H4 (cell line): ENCODE measurements at places on chromosomes 1 and 21. TPM values are rescaled to one million over a fixed set of nuclear protein-coding genes. Genes with fewer than 3 reads are reported as not detected.

DNA sequence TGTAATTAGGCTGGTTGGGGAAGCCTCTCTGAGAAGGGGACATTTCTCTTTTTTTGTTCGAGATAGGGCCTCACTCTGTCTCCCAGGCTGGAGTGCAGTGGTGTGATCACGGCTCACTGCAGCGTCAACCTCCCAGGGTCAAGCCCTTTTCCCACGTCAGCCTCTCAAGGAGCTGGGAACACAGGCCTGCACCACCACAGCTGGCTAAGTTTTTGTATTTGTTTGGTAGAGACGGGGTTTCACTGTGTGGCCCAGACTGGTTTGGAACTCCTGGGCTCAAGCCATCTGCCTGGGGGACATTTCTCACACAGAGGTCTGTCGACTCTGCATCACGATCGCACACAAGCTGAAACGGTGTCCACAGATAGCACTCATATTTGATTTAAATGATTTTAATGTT lies 39.7 kb downstream of the HUNK start:
- DNase-seq: no peak

DNA sequence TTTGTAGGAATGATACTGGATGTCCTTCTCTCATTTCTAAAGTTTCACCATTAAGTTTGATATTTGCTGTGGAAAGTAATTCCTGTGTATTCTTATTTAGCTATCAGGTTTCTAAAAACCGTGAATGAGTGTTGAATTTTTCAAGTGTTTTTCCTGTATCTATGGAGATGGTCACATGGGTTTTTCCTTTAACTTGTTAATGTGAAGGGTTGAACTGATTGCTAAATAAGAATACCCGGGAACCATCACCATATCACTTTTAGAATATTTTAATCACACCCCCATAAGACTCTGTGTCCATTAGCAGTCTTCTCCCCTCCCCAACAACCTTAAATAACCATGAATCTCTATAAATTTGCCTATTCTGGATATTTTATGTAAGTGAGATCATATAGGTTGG lies 16.5 kb upstream of the ASAP3 start:
- DNase-seq: no peak

- DNase-seq: no peak
Observed at GRCh38 chr1:212683357-212683722, 16.3 kb downstream of the BATF3 start.

DNA sequence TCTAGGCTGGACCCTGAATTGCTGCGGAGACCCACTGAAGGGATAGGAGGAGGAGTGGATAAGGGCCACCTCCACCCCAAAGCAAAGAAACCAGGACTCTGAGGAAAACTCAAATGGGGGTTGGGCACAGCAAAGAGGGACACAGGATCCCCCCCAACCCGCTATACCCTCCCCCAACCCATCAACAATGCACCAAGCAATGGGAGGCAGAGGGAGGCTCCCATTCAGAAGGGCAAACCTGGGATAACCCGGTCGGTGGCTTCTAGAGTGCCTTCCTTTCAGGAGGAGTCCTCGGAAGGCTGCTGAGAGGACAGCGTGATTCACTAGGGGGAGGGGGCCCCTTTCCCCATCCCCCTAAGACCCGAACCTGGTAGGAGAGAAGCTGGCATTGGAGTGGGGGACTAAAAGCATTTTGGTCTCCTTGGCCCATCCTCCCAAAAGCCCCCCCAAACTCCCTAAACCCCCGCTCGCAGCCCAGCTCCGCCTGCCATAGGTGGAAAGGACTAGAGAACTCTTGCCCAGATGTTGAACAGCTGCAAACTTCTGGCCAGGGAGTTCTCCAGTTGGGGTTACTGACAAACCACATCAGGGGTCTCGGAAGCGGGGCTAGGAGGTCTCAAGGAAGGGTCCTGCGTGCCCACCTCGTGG lies 1.3 kb downstream of the MEF2D start:
- DNase-seq: no peak

GRCh38 chr1:67618285-67619018 lies 66.5 kb upstream of the GADD45A start:
- peak; percentile 85 for DNase-seq

DNA sequence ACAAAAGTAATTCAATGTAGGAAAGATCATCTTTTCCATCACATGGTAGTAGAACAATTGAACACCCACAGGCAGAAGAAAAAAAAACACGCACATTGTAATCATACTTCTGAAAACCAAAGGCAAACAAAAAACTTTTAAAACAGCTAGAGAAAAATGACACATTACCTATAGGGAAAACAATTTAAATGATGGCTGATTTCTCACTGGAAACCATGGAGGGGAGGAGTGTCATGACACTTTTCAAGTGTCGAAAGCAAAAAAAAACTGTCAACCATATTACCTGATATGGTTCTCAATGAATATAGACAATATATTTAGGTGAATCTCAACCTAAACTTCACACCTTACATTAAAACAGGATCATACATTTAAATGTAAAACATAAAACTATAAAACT lies 776 bp upstream of the SLAMF7 start:
- DNase-seq: no peak

GRCh38 chr1:37363535-37363934 lies 110.8 kb upstream of the ZC3H12A start:
- DNase-seq: no peak

DNA sequence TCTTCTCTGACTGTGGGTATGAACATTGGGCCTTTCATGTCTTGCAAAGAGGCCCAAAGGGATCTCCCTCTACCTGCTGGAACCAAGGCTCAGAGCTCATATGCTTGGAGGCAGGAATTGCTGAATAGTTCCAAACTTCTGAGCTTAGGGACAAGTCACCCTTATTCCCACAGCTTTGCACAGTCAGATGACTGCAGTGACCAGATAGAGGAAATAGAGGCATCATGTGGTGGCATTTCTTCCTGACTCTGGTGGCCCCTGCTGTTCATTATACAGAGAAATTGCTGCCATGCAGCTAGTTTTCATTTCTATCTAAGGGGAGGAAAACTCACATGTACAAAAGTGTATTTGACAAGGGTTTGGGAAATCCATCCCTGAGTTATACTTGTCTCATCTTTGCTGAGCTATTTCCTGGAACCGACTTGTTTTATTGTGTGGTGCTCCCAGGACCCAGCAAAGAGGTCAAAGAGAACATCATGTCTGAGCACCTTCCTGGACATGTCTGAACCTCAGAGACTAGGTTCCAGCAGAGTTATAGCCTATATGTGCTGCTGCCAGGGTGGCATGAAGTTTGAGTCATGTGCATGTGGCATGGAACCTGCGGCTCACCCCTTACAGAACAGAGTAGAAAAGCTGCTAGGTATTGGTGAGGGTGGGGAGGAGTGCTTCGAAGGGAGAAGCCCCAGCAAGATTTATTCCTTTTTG lies 131.2 kb downstream of the PIK3R3 start:
- DNase-seq: no peak

DNA sequence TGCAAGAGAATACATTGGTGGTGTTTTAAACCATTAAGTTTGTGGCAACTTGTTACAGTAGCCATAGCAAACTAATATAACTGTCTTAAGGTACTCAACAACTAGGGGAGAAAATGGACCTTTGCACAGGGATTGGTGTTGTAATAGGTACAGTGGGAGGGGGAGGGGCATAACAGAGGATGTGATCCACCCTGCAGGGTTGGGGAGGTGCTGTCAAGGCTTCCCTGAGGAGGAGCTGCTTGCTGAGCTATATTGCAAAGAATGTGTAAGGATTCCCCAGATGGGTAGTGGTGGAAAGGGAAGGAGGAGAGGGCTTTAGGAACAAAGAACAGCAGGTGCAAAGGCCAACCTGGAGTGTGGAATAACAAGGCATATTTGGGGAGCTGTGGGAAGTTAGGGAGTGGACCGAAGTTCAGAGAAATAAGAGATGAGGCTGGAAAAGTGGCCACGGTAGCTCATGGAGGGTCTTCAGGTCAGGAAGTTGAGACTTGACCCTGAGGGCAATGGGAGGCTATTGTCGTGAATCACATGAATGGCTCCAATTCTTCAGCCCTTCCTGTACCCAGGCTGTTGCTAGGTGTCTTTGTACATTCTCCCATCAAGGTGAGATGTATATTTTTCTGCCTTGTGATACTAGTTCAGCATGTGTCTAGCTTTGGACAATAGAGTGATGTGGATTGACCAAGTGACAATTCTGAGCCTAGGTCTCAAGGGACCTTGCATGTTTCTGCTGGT lies 168.6 kb upstream of the CSF3R start:
- DNase-seq: no peak

DNA sequence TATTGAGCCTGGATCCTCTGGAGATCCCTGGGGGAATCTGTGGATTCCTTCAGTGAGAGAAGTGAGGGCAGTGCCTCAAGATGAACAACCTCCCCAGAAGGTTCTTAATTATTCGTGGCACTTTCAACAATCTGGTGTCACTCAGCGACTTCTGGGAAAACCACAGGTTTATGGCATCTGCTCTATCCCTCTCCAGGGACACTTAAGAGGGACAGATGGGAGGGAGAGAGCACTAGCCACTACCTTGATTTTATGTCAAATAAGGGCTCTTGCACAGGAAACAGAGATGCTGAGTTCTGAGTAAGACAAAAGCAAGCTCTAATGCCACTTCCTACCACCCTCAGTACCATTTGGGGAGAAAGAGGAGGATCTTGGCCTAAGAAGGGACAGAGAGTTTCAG lies 21.2 kb upstream of the CHI3L1 start:
- no peak for DNase-seq

DNA sequence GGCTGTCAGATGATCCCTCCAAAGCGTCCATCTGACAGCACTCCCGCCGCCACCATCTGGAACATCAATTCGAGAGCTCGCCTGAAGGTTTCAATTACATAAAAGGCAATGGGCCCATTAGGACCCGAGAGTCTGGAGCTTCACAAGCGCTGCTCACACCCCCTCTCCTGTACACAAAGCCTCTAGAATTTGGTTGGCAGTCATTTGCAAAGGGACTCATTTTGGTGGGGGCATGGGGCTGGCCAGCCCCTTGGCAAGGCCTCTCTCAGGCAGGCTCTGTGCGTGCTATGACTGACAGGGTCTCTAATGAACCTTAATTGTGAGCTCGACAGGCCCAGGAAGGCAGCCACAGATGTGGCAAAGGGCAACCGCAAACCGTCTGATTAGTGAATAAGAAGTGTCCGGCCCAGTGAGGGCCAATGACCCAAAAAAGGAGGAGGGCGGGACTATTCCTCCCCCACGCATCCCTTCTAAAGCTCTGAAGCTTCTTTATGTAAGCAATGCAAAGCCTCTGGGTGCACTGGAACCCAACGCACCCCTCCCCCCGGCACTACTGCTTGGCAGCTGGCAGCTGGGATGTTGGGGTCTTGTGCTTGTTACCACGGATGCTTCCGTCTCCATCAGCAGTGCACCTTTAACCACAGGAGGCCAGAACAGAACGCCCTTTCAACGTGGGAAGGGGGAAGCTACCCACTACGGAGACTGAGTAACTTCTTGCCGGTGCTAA lies 79.4 kb downstream of the CAPZB start:
- no peak for DNase-seq

DNA sequence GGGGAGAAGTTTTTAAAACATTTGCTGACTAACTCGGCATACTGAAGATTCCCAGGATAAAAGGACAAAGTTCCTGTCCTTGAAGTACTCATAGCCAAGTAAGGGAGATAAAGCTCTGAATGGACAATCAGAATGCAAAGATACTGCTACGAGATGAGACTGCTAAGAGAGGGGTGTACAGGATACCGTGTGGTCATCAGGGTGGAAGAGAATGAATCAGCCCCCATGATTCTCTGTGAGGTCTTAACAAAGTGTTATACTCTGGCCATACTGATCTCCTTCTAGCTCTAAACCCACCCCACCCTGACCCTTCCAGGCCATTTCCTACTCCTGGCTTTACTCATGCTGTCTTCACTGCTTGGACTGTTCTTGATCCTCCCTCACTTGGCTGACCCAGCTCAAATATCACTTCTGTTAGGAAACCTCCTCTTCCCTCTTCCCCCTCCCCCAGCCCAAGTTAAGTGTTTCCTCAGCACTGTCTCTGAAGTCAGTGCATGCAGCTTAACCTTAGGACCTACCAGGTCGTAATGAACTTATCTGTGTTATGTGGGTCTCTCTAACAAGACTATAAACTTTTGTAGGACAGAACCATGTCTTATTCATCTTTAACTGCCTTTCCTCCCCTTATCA lies 15.8 kb upstream of the MAGOH start:
- DNase-seq: no peak

DNA sequence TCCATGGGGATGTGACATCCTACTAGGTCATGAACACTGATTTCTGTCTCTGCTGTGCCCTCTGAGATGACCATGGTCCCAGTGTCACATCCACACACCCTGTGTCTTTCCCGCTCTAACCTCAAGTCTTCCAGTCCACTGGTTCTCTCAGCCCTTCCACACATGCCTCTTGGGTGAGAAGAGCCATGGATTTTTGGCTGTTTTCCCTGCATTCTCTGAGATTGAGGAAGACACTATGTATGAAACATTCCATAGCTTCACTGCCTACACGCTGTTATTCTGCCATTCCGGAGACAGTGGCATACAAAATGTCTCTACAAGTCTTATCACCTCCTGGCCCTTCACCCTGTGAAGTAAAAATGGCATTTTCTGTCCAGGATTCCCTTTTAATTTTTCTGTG lies 247.3 kb downstream of the BACH1 start:
- no peak for DNase-seq

GRCh38 chr1:117568999-117569398 lies 36.8 kb upstream of the TENT5C start:
- no peak for DNase-seq

Gene LCE2C
- total RNA-seq: not detected in 2 replicates

Gene TMEM54
- total RNA-seq: 81.8 and 118 TPM in 2 replicates

Gene C8A
- total RNA-seq: not detected in 2 replicates

Gene OR2L5
- not detected in 2 replicates for total RNA-seq

Gene CRB1
- total RNA-seq: not detected in 2 replicates

Gene CXADR
- 15.8 and 22.3 TPM in 2 replicates for total RNA-seq

Gene HTR1D
- not detected in 2 replicates for total RNA-seq

Gene HSD3B1
- total RNA-seq: not detected in 2 replicates

Gene CELA3B
- not detected in 2 replicates for total RNA-seq

Gene FYB2
- total RNA-seq: not detected in 2 replicates
